ENCODE measurements at places on chromosomes 12 and 14.

DNA sequence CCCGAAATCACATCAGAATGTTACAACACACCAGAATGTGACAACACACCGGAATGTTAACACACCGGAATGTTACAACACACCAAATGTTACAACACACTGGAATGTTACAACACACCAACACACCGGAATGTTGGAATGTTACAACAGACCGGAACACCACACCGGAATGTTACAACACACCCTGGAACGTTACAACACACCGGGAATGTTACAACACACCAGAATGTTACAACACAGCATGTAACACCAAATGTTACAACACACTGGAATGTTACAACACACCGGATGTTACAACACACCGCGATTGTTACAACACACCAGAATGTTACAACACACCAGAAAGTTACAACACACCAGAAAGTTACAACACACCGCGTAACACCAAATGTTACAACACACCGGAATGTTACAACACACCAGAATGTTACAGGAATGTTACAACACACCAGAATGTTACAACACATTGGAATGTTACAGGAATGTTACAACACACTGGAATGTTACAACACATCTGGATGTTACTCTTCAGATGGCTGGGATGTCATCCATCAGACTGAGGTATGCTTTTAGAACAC is 21.1 kb downstream of the CHFR start:
- DNase-seq: no peak

- DNase-seq: no peak
These were observed 28.4 kb upstream of the TDRD9 start for GRCh38 chr14:103899833-103900232.

GRCh38 chr12:126337556-126338441 is 1272.6 kb downstream of the AACS start:
- peak; percentile 60 for DNase-seq

DNA sequence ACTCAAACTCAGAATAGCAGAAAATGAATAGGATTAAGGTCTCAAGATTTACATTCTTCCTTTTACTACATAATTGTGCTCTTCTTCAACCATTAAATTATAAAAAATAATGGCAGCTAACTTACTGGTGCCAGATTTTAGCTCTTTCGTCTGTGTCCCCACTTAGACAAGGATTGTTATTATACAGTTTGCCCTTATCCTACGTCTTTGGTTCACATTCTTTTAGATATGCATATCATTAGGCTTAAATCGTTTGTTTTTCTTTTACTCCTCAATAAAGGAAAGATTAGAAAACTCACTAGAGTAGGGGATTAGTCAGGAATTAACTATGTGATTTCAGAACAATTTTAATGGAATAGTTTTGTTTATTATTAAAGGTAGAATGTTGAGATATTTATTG is 129.6 kb upstream of the GARIN2 start:
- no peak for DNase-seq

- DNase-seq: no peak
These were observed 1241.6 kb upstream of the USP15 start for GRCh38 chr12:61018571-61018970.

DNA sequence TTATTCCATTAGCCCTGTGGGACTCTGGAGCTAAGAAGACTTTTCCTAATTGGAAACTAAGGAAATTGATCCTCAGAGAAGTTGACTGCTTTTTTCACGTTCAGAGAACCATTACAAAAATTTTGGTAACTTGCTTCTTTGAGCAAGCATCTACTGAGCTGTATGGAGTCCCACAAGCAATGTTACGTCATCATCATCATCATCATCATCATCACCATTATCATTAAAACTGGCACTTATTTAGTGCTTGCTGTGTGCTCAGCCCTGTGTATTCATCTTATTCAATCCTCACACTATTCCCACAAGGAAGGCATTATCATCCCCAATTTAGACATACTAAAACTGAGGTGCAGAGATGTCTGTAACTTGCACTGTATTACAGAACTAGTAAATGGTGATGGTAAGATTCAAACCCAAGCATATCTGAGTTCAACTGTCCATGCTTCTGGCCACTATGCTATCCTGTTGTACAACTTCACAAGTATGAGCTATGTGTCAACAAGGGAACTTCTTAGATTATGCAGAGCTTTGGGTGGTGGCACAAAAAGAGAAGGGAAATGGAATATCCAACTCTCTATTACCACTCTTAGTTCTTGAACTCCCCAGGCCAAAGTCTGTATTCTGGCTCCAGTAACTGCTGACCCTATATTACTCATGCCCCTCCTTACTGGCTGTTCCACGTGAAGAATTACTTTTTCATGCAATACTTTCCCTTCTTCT is 6.3 kb downstream of the KRT1 start:
- no peak for DNase-seq

- DNase-seq: no peak
These were observed at the start of gene COL2A1 for GRCh38 chr12:48004053-48004941. Gene COL2A1 (minus strand): TSS chr12:48004476. CDS start chr12:48004321, 155 bp downstream.

DNA sequence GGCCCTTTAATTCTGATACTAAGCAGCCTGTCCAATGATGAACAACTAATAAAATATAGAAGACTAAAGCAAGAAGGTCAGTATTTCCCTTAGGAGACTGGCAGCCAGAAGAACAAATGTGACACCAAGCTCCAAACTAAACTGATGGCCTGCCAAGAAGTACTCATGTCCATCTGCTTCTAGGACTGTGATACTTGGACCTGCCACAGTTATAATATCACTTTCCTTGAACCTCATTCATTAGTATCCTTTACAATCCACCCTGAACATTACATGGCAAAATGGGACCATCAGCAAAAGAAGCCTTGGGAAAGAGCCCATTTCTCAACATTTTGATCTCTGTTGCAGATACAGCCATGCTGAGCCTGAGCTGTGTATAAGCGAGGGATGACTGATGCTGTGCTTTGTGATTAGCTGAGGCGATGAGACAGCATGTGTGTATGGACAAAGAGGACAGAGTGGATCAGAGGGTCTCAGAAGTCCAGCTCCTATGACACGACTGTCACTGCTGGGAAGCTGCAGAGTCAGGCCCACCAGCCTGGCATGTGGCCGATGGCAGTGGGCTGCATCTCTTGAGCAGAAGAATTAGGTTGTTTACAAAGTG is 73.9 kb downstream of the TGFB3 start:
- no peak for DNase-seq

GRCh38 chr14:75280831-75281653 is 2.4 kb downstream of the FOS start:
- DNase-seq: no peak

DNA sequence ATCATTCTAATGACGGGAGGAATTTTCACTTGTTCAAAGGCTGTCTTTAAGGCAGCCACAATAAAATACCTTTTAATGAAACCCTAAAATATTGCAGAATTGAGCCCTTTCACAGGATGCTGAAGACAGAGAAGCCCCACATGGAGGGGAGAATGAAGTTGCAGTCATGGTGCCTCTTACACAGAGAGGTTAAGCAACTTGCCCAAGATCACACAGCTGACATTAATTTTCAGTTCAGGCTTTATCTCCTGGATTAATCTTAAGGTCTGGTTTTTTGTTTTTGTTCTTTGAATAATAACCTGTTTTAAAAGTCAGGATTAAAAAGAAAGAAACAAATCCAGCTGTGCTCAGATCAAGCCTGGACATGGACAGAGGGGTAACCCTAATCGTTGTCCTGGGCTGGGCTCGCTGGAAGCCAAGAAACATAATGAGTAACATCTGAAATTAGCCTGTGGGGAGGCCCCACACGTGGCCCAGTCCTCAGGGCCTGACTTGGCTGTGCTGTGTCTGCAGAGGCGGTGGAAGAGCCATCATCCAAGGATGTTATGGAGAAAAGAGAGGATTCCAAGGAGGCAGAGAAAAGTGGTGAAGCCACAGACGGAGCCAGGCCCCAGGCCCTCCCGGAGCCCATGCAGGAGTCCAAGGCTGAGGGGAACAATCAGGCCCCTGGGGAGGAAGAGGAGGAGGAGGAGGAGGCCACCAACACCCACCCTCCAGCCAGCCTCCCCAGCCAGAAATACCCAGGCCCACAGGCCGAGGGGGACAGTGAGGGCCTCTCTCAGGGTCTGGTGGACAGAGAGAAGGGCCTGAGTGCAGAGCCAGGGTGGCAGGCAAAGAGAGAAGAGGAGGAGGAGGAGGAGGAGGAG is 8.0 kb downstream of the CHGA start:
- DNase-seq: no peak

- DNase-seq: peak; percentile 13
These were observed 26.5 kb upstream of the CORO1C start for GRCh38 chr12:108757856-108758255.

DNA sequence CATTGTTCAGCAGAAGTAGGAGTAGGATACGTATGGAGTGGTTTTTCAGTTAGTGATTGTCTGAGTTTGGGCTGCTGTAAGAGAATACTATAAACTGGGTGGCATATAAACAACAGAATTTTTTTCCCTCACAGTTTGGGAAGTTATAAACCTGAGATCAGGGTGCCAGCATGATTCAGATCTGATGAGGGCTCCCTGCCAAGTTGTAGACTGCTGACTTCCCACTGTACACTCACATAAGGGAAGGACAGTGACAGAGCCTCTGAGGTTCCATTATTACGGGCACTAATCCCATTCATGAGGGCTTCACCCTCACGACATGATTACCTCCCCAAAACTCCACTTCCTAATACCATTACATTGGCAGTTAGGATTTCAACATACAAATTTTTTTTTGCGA is 50.7 kb downstream of the ACSM4 start:
- no peak for DNase-seq

DNA sequence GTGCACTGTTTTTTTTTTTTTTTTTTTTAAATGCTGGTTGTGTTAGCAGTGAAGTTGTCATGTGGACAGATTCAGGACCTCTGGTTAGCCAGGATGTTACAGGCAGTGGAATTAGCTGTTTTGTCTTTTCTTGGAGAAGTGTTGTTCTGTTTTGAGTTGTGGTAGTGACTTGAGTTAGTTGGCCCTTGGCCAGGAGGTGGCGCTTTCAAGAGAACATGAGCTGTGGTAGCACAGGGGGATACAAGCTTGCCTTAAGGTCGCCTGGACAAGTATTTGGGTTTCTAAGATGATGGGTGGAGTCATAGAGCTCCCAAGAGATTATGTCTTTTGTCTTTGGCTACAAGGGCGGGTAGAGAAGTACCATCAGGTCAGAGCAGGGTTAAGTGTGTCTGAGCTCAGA is 33.3 kb upstream of the CCDC198 start:
- DNase-seq: no peak

- no peak for DNase-seq
These were observed 26.2 kb downstream of the PRKAB1 start for GRCh38 chr12:119694111-119694510.

GRCh38 chr14:23154964-23155587 is 28.4 kb downstream of the SLC7A8 start:
- peak; percentile 32 for DNase-seq

GRCh38 chr12:70106347-70106746 is 136.9 kb upstream of the CNOT2 start:
- DNase-seq: no peak

- no peak for DNase-seq
These were observed 192.4 kb upstream of the GZMB start for GRCh38 chr14:24826390-24826789.

DNA sequence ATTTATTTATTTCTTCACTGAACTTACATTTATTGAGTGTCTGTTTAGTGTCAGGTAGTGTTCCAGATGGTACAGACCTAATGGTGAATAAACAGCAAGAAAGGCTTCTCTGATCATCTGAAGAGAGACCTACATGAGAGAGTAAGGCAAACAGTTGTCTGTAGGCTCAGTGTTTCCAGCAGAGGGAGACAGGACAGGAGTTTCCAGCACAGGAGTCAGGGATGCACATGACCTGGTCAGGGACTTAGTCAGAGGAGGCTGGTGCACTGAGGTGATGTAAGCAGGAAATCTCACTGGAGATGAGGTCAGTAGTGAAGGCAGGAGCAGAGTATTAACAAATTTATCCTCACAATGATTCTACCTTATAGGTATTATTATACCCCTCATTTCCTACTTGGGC is 233.2 kb downstream of the MDGA2 start:
- no peak for DNase-seq

GRCh38 chr12:16310934-16311333 is 33.4 kb upstream of the SLC15A5 start:
- no peak for DNase-seq

DNA sequence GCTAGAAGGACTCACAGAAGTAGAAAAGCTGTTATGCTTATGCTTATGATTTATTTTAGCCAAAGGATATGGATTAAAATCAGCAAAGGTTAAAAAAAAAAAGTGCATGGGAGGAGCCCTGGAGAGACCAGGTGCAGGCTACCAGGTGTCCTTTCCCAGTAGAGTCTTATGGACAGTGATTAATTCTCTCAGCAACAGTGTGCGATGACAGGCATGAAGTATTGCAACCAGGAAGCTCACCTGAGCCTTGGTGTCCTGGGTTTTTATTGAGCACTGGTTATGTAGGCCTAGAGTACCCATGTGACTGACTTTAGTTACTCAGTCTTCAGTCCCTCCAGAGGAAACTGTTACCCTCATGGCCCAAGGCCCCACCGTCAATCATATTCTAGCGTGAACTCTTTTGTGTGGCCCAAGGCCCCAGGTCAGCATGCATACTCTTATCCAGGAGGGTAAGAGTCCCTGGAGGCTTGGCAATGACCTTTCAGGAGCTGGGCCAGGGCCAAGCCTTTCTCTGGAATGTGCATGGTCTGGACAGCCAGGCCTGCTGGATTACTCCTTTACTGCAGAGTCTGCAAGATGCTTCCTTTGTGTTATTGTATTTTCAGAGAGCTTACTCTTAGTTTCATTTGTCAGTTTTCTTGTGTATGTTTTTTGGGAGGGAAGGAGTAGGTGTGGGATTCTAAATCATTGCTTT is 69.6 kb upstream of the RD3L start:
- DNase-seq: no peak

- peak; percentile 74 for DNase-seq
These were observed 24.5 kb downstream of the FIGNL2 start for GRCh38 chr12:51823875-51824565.

DNA sequence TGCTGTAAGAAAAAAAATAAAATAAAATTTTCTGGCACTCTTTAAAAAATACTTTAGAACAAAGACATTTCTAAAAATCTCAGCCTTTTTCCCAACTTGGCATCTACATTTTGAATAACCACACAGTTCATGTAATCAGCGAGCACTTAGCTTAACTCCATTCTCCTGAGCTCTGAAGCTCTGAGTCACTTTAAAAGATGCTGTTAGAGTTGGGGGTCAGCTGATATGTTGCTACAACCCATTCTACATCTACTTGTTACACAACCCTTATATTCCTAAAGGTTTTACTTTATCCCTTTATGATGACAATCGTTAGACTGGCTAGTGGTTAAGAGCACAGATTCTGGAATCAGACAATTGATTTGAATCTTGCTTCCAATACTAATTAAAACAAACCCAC is 48.3 kb downstream of the SLC41A2 start:
- no peak for DNase-seq

GRCh38 chr12:130081117-130081805 is 81.0 kb upstream of the FZD10 start:
- no peak for DNase-seq

GRCh38 chr14:51498411-51499227 is 153.1 kb upstream of the FRMD6 start:
- DNase-seq: no peak
